ENCODE measurements at places on chromosomes 3 and 15.

DNA sequence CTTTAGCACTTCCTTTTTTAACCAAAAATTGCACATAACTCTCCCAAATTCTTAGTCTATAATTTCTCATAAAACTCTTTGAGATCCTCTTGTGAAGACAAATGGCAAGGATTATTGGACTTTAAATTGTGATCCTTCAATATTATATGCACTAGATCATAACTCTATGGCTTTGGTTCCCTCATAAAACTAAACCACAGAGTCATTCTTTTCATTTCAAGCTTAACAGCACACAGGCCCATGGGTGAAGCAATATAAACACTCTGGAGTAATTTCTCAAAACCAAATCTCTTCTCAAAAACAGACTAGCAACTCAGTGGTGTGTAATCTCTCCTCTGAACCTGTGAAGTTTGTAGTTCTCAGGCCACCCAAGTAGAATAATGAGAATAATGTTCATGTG lies 171.0 kb upstream of the NECTIN3 start:
- no peak for DNase-seq

- DNase-seq = no peak
These were observed 50.5 kb downstream of the CCNB2 start for GRCh38 chr15:59155431-59155830.

- DNase-seq = no peak
These were observed 198.8 kb downstream of the XXYLT1 start for GRCh38 chr3:195071916-195072820.

DNA sequence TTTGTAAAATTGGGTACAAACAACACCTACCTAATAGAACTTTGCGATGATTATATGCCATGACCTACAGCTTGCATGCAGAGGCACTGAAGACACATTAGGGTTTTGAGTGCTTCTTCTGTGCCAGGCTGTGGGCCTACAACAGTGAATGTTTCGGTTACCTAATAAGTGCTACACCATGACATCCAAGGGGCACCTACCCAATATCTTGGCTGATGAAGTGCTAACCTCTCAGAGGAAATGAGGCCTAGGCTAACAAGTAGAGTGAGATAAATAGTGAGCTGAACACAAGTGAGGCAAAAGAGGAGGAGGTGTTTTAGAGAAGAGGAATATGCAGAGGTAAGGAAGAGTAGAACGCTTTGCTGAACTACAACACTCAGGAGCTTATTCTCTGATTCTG lies 12.2 kb upstream of the RASGRP1 start:
- DNase-seq = no peak

DNA sequence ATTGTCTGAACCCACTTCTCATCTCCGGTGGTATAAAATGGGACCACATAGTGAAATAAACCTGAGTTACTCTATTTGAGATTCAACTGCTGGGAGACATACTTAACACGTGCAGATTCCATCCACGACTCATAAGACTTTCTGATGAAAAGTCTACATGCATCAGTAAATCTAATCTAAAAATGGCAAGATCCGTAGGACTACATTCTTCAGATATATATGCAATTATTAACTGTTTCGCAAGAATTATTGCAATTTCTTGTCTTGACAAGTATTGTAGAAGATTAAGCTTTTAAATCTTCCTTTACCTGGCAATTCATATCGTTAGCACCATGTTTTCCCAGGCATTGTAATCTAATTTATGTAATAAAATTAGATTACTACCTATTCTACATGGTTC lies 718.7 kb upstream of the CBLB start:
- no peak for DNase-seq

DNA sequence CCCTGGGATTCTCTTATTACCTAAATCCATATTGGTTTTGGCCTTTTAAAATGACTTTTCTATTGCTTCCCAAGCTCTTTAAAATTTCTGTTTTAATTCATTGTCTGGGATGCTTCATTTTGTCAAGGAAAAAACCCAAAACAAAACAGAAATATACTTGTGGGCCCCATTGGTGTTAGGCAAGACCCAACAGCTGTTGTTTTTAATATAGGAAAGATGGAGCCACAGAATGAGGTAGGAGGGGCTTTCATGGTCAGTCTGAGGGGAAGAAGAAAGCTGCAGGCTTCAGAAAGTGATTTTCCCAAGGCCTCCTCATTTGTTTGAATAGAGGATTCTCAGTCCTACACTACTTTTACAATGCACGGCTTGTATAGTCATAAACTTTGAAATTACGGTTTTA lies 180.5 kb downstream of the MCTP2 start:
- DNase-seq = no peak

- DNase-seq = no peak
These were observed 3.0 kb downstream of the CCR9 start for GRCh38 chr3:45889337-45889736.

GRCh38 chr15:80850941-80851451 lies 71.8 kb downstream of the CEMIP start:
- no peak for DNase-seq

- DNase-seq = no peak
These were observed 16.0 kb downstream of the EIF1B start for GRCh38 chr3:40325465-40325864.

DNA sequence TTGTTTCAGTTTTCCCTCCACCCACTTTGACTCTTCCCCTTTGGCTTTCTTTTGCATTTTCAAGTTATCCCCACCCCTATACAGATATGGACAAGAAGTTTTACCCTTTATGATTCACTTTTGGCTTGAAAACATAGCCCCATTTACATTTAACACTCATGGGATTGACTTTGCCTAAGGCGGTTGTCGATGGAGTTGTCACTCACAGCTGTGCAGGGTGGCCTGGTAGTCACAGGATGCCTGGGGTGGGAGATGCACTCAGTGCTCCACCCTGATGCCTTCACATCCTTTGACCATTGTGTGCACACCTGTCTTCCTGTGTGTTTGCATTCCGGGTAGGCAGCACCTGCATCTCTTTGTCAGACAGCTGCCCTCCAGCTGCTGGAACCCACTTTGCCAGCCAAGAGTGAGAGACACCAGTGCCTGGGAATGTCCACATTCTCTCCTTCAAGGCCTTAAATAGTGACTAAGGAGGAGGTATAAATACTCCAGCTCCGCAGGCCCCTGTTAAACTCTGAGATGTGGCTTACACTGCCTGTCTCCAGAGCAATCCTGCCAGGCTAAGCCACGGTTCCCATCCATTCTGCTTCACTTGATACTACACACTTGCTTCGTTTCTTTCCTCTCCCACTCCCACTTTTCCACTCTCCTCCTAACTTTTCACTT lies 191.5 kb upstream of the SLC24A5 start:
- DNase-seq = no peak

DNA sequence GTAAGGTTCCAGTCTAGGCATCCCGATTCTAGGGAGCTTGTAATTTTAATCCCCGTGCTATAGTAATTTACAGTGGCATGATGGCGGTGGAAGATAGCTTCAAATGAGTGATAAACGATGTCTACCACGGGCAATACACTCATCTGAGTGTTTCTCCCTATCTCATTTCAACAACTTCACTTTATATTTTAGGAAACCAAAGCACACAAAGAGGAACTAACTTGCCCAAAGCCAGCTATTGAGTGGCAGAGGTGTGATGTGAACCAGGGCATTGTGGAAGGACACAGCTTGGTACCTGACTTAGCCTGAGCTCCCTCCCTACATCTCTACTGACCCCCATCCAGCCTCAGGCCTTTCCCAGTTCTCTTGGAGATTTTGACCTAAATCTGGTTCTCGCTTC lies 16.9 kb upstream of the FILIP1L start:
- DNase-seq = no peak

- DNase-seq = peak; percentile 16
These were observed 989 bp downstream of the GNB4 start for GRCh38 chr3:179450261-179450701.

- DNase-seq = no peak
These were observed 206.7 kb downstream of the THRB start for GRCh38 chr3:24287755-24288450.

DNA sequence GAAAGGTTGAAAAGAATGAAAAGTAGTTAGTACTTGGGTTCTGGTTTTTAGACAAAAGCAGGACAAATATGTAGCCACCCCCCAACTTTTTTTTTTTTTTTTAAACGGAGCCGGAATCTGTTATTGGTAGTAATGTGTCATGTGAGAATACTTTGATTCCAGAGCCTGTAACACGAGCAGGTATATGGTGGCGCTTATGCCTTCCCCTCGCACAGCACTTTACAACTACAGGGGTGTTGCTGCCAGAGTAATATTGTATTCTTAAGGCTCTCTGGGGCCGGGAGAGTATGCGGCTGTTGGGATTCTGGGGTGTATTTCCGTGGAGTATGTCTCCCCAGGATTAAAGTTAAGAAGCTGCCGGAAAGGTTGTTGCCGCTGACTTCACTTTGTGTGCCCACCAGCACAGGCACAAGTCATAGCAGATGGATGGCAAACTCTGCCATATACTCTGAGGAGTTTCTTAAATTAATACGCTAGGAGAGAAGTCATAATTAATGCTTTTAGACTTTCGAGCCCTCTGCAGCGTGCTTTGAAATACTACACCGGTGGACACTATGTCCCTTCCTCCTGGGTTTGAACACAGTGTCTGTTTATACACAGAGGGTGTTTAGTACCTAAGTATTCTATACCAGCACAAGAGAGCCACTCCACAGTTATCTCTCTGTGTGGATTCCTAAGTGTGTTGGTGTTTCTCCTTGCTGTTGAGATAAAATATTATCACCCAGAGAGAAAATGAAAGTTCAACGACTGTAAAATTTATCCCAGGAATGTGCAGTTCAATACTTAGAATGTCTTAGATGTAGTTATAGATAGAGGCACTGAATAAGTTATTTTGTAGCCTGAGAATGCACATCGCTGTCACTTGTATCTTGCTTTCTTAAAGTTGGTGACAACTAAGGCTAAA lies 1.4 kb downstream of the MBNL1 start:
- peak; percentile 71 for DNase-seq

Measured in hematopoietic multipotent progenitor cell treated with erythropoietin and hydrocortisone succinate and interleukin-3 and kit ligand, for 15 days (in vitro differentiated cells).